ENCODE measurements at places on chromosomes 5 and 9. TPM values are rescaled to one million over a fixed set of nuclear protein-coding genes. Genes with fewer than 3 reads are reported as not detected.

- peaks cover 46% of the 10 kb centered on the region for H3K4me1 ChIP-seq
- H3K27me3 ChIP-seq = no peaks in the 10 kb centered on the region
- no peak overlapping the region for H3K27ac ChIP-seq
- no peak overlapping the region for H3K4me3 ChIP-seq
- DNase-seq = no peak
Observed at GRCh38 chr5:72835633-72836032, 19.2 kb downstream of the TNPO1 start.

DNA sequence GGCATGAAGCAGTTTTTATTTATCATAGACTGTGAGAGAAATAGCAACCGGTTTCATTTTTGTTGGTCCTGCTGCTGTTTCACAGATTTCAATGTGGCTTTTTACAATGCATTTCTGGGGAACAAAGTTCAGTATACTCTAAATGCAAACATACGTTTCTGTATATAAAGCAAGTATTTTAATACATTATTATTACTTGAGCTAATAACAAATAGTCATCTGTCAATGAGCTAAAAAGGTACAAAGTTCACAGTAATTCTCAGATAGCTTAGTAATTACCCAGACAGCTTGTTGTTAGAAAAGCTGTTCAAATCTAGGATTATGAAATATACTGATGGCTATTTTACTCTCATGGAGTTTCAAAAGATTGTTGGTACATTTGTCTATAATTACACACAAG, 50.8 kb downstream of the PBX3 start:
- peaks cover 15% of the 10 kb centered on the region for H3K4me1 ChIP-seq
- DNase-seq = no peak
- H3K36me3 ChIP-seq = no peaks in the 10 kb centered on the region
- H3K27ac ChIP-seq = no peak overlapping the region
- H3K4me3 ChIP-seq = no peak overlapping the region

PDE8B gene
- total RNA-seq = 2.5 TPM

DNA sequence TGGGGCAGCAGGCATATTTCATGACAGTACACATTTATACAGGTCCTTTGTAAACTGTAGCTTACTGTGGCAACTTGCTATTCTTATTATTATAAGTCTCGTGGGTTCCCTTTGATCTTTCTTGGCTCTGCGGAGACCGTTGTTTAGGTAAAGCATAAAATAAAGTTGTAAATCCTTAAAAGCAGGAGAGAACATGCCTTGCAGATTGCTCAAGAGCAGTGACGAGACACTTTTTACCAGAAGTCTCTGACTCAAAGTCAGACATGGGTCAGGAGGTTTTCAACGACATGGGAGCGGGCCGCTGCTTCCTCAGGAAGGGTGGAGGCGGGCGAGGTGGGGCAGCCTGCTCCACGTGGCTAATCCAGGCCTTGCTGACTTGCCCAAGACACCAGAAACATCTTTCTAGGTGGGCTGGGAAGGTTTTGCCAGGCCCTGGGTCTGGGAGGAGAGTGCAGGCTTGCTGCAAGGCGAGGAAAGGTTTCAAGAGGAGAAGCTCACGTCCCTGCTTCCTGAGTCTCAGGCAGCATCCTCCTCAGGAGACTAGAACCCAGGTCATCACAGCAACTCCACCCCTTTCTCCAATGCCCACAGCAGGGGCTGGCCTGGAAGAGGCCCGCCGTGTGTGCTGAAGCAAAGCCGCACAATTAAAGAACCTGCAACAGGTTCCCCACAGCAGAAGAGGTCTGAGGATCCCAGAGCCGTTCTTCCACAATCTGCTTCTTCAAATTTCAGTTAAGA, 6.5 kb downstream of the TBC1D2 start:
- H3K4me1 ChIP-seq = peaks cover 74% of the 10 kb centered on the region
- DNase-seq = no peak
- H3K27me3 ChIP-seq = no peaks in the 10 kb centered on the region
- peaks cover 8% of the 10 kb centered on the region for H3K36me3 ChIP-seq
- H3K27ac ChIP-seq = peak overlapping the region; percentile 83

GRCh38 chr5:109562441-109562840, 127.3 kb upstream of the MAN2A1 start:
- no peak overlapping the region for H3K27ac ChIP-seq
- no peak for DNase-seq
- peaks cover 30% of the 10 kb centered on the region for H3K4me1 ChIP-seq
- no peaks in the 10 kb centered on the region for H3K36me3 ChIP-seq

GRCh38 chr9:81819155-81819554, 109.1 kb upstream of the SPATA31D4 start:
- peak overlapping the region; percentile 62 for H3K27ac ChIP-seq
- DNase-seq = no peak
- no peaks in the 10 kb centered on the region for H3K36me3 ChIP-seq
- peaks cover 51% of the 10 kb centered on the region for H3K4me1 ChIP-seq
- no peaks in the 10 kb centered on the region for H3K27me3 ChIP-seq
- H3K4me3 ChIP-seq = no peak overlapping the region

DNA sequence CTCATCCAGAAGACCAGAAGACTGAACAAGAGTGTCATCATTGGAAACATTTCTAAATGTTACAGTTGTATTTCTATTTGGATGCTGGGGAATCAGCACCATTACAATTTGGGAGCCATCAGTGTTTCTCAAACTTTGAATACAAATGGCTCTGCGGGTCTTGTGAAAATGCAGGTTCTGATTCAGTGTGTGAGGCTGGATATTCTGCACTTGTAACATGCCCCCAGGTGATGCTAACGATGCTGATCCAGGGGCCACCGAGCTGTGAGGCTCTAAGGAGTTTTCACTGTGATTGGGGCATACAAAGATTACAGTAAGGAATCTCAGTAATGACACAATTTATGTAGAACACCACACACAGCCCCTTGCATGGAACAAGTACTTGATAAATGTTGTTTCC, 167.7 kb downstream of the ACTL7B start:
- no peak overlapping the region for H3K4me3 ChIP-seq
- no peaks in the 10 kb centered on the region for H3K4me1 ChIP-seq
- no peaks in the 10 kb centered on the region for H3K36me3 ChIP-seq
- H3K27me3 ChIP-seq = peaks cover 15% of the 10 kb centered on the region

- H3K4me1 ChIP-seq = no peaks in the 10 kb centered on the region
- no peaks in the 10 kb centered on the region for H3K27me3 ChIP-seq
- H3K27ac ChIP-seq = no peak overlapping the region
- no peak overlapping the region for H3K4me3 ChIP-seq
- H3K36me3 ChIP-seq = no peaks in the 10 kb centered on the region
Observed at GRCh38 chr5:161481922-161482321, 64.6 kb downstream of the GABRB2 start.

DNA sequence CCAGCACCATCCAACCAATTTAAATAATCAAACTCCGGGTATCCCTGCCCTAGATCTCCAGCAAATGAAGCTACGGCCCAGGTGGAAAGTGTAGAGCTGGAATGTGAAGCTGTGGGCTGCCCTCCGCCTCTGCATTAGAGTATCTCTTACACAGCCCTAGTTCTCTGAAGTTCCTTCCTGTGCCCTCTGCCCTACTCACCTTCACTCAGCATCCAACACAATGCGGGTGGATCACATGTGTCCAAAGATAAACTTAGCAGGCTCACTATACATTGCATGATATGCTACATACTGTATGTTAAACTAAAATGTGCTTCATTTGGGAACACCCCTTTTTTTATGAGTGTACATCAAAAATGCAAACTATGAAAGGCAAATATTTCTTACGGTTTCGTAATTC, 70.0 kb upstream of the RAD23B start:
- H3K4me1 ChIP-seq = peaks cover 26% of the 10 kb centered on the region
- H3K4me3 ChIP-seq = no peak overlapping the region
- peak overlapping the region; percentile 90 for H3K27ac ChIP-seq

INSYN2B gene
- total RNA-seq = 2.7 TPM

DNA sequence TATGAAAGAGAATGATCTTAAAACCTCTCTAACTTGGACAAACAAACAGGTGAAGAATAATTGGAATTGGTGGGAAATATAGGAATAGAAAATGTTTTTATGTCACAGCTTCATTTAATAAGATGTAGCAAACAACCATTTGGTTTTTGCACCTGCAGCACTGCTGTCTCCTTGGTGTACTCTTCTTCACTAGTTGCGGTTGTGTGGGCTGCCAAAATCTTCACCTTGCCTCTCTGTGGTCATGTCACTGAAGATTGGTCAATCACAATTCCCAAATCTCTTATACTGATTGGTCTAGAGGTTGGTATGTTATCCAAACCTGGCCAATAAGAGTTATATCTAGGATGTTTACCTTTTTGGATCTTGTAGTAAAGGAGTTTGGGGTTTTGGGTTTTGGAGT, 88.7 kb downstream of the FGF10 start:
- H3K4me1 ChIP-seq = no peaks in the 10 kb centered on the region
- H3K36me3 ChIP-seq = no peaks in the 10 kb centered on the region
- H3K27ac ChIP-seq = no peak overlapping the region
- no peaks in the 10 kb centered on the region for H3K27me3 ChIP-seq
- H3K4me3 ChIP-seq = no peak overlapping the region
- DNase-seq = no peak

SOHLH1 gene
- total RNA-seq = not detected

DNA sequence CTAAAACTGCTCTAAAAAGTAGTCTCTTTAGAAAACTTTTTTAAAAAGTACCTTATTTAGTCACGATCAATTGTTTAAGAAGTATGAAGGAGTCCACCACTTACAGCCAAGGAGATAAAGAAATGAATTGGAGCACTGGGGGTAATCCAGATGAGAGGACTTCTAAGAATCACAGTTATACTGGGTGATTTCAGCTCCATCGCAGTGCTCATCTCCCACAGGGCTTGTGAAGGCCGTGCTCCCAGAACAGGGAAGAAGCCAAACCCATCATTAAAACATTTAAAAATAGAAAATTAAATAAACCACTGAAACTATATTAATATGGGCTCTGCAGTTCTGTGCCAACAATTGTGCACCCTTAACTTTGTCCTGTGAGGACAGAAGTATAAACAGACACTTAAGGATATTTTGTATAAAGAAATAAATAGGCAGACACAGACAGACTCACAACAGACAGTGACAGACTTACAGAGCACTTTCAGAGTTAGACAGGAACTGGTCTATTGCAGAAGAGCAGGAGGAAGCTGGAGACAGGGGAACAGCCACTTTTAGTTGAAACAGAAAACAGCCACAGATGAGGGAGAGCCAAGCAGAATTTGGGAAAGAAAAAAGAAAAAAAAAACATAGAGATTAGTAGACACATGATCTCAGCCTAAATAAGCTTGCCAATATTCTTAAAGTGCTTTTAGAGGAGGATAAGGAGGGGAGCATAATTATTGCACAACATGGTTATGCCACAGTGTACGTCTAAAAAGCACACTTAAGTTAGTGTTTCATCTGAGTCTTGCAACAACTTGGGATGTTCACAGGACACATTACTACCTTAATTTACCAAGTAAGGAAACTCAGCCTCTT, 81.8 kb downstream of the FBXO38 start:
- DNase-seq = no peak
- no peaks in the 10 kb centered on the region for H3K36me3 ChIP-seq
- peaks cover 51% of the 10 kb centered on the region for H3K27me3 ChIP-seq
- no peak overlapping the region for H3K4me3 ChIP-seq
- H3K27ac ChIP-seq = no peak overlapping the region
- peaks cover 4% of the 10 kb centered on the region for H3K4me1 ChIP-seq

DNA sequence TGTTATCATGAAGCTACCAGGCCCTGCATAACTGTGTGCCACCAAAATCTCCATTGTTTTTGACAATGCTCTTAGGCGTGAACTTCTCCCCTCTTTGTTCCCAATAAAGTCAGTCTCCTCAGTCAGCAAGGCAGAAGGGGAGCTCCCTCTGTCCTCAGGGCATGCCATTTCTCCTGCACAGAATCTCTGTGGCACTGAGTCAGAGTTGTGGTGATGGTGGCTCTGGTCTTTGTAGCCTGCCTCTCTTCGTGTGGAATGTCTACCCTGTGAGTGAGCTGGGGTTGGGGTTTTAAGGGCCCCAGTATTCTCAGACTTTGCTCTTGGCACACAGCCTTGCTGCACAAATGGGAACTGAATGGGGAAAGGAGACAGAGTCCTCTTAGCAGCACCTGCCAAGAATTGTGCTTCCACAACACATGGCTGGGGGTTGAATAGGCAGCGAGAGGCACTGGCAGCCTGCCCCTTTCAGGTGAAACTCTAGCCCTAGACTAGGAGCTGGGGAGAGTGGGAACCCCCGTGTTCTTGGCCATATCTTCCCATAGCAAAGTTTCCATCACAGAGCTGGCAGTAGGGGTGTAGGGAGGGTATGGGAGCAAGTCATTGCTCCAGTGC, 146.6 kb downstream of the SH3GL2 start:
- no peaks in the 10 kb centered on the region for H3K36me3 ChIP-seq
- H3K27me3 ChIP-seq = no peaks in the 10 kb centered on the region
- H3K4me3 ChIP-seq = no peak overlapping the region
- no peak for DNase-seq
- no peak overlapping the region for H3K27ac ChIP-seq

DNA sequence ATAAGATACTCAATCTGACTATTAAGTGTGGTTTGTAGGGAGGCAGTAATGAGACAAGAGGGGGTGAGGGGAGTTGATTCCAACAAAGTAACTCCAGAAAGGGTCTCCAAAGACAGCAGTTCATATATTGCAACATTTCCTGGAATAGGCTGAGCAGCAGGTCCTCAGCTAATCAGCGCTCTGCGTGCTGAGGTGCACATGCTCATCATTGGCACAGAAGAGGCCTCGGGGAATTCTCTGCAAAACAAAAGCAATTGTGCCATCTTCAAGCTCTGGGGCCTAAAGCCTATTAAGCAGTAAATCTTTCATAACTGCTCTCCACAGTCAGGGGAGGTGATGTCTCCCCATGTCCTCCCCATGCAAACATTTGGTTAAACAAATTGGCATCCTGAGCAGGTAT, 357.3 kb downstream of the SPOCK1 start:
- no peak overlapping the region for H3K4me3 ChIP-seq
- no peaks in the 10 kb centered on the region for H3K27me3 ChIP-seq
- no peaks in the 10 kb centered on the region for H3K36me3 ChIP-seq
- H3K27ac ChIP-seq = no peak overlapping the region

GMCL2 gene
- not detected for total RNA-seq

URM1 gene
- 57.0 TPM for total RNA-seq

Data from osteocyte (in vitro differentiated cells).